ENCODE measurements at places on chromosomes 12 and 14.

GRCh38 chr12:4486980-4487379 is 41.4 kb upstream of the FGF6 start:
- DNase-seq: no peak

GRCh38 chr12:67669217-67669933 is 20.8 kb downstream of the DYRK2 start:
- DNase-seq: no peak

DNA sequence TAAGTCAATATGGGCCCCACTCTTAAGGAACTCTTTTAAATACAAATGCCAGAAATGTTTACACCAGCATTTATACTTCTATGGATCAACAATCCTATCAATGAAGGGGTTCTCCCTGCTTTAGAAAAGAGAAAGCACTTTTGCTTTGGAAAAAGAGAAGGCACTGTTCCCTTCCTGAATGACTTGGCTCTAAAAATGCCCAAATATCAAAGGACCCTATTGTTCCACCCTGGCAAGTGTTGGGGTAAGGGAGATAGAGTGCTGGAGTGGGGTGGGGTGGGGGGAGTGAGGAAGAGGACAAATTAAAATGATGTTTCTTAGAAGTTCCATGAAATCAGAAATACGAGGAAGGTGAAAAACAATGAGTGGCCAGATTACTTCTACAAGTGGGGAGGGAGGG is 131.6 kb upstream of the GRIN2B start:
- DNase-seq: no peak

DNA sequence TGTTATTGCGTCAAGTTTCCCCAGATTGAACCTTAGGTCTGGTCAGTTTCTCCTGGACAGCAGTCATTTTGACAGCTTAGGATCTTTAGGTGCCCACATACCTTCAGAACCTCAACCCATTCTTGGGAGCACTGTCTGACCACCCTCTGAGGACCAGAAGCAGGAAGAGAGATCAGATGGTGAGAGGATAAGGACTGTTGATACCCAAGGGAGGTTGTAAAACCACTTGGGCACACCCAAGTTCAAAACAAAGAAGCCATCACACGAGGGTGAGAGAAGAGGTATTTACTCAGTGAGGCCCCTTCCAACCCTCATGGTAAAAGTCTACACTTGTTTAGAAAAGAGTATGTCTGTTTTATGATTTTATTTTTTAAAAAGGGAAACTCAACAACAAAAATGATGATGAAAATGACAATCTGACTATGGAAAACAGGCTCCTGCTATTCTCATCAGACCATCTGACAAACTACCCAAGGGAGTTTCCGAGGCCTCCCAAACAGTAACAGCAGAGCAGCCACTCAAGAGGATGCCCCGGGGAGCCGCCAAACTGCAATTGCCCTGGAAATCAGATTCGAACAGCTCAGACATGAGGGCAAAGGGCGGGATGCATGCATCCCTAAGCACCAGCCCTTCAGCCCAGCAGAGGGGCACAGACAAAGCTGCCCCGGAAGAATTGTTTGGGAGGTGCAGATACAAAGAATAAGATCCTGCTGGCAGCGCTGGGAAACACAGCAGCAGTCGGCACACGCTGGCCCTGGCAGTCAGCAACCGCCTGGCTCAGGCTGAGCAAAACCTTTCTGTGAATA is 162.6 kb upstream of the PLEKHG7 start:
- DNase-seq: no peak

DNA sequence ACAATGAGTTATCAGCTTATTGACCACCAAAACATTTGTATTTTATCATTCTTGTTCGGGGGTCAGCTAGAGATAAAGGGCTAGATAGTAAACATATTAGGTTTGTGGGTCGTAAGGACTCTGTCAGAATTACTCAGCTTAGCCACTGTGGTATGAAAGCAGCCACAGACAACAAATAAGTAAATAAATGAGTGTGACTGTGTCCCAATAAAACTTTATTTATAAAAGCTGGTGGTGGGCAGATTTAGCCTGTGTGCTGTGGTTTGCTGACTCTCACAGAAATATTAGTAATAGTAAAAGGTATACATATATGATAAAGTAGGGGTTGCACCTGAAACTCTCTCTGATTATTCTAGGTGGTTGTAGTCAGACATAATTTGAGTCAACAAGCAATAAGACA is 56.1 kb downstream of the TPH2 start:
- DNase-seq: no peak

Measured in fibroblast of the conjunctiva (primary cell).